ENCODE measurements at places on chromosomes 5 and 9. TPM values are rescaled to one million over a fixed set of nuclear protein-coding genes. Genes with fewer than 3 reads are reported as not detected.

GRCh38 chr5:58871648-58872242 lies 288.9 kb downstream of the RAB3C start:
- DNase-seq, result no peak

GRCh38 chr9:108956022-108956630 lies 21.9 kb downstream of the ABITRAM start:
- DNase-seq, result no peak

DNA sequence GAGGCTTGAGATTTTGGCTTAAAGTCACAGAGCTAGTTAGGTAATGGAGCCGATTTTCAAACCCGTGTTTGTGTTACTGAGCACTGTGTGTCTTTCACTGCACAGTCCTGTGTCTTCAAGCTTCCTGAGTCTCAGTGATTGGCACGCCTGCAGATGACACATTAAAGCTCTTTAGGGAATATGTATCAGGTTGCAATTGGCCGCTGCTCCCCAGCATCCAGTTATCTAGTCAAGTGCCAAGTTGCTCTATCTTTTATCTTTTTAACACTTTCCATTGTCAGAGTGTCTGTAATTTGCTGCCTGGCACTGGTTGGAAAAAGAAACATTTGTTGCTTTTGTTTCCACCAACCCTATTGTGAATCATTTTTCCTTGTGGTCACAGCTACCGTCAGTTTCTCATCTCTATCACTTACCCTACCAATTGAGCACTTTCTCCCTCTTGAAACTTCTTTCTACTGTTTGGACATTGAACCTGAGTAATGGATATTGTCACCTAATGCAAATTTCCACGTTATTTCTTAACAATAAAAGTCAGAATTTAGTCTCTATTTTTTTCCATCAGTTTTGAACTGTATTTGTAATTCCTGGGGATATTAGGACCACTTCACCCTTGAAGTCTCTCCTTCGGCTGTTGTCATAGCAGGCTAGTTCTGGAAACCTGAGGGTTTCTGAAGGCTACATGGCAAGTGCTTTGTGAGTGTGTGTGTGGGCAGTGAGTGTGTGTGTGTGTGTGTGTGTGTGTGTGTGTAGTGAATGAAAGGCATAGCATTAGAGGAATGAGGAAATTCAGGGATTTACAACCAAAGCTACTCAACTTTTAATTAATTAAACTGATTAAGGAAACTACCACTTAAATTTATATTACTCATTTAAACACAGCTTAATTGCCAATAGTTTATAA lies 274.3 kb downstream of the ISL1 start:
- no peak for DNase-seq

- DNase-seq, result no peak
Observed at GRCh38 chr9:114316605-114317230, 6.2 kb upstream of the ORM1 start.

DNA sequence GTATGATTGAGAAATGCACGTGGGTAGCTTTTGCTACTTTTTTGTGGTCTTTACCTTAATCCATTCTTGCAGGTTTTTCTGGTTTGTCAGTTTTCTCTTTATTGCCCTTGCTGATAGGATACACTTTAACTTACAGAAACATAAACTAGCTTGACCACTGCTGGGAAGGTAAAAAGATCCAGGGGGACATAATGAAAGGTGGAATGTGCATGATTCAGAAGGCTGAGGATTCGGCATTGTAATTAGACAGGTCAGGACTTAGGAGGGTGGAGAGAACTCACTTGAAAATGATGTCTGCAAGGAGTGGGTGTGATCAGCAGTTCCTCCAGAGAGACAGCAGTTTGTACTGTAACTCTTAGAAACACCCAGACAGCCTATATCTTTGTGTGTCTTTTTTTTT lies 19.8 kb upstream of the TXNDC8 start:
- DNase-seq, result no peak

GRCh38 chr9:127545196-127546124 lies 66.6 kb upstream of the STXBP1 start:
- peak; percentile 98 for DNase-seq

GRCh38 chr5:108101130-108101529 lies 280.8 kb downstream of the FBXL17 start:
- no peak for DNase-seq

- peak; percentile 79 for DNase-seq
Observed at GRCh38 chr5:109410389-109411148, 795 bp upstream of the PJA2 start.

GRCh38 chr9:11086561-11086960 lies 473.8 kb upstream of the PTPRD start:
- DNase-seq, result no peak

GRCh38 chr5:172004824-172005237 lies 1.6 kb downstream of the FBXW11 start:
- no peak for DNase-seq

- no peak for DNase-seq
Observed at GRCh38 chr9:70954126-70954525, 167.3 kb downstream of the TRPM3 start.

- DNase-seq, result no peak
Observed at GRCh38 chr5:139443831-139444453, 4.6 kb upstream of the DNAJC18 start.

DNA sequence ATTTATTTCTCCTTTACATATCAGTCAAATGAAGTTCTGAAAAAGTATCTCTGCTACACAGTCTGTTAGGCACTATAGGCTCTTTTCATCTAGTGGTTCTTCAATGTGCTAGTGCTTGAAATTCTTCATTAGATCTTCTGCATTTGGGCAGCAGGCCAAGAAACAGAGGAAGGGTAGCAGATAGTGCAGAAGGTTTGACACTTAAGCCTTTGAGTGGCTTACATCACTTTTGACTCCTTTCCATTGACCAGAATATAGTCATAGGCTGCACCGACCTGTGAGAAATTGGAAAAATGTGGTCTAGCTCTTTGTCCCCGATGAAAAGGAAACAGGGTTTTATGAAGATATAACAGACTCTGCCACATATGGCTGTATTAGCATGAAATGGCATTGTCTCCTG lies 459.5 kb upstream of the PTGER4 start:
- no peak for DNase-seq

DNA sequence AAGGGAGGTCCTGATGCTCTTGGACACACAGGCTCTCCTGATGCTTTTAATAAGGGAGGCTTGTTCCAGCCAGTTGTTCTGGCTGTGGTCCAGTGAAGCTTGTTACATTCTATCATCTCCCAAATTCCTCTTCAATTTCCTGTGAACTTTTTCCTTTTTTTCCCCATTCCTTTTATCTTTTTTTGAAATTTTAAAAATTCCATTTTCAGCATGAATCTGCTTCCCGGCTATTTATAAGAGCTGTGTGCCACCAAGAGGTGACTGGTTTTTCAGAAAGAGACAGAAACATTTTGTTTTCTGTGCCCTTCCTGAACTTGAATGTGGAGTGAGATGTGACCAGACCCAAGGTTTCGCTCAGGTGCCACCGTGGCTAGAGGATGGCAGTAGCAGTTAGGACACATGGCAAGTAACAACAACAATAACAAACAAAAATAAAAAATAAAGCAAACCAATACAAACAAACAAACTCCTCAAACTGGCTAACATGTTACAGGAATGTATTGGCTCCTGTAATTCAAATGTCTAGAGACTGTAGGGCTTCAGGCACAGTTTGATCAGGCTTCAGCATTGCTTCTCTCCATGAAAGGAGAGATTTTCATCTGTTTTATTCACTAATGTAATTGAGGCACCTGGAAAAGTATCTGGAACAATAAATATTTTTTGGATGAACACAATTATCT lies 121.1 kb downstream of the BOD1 start:
- no peak for DNase-seq

DNA sequence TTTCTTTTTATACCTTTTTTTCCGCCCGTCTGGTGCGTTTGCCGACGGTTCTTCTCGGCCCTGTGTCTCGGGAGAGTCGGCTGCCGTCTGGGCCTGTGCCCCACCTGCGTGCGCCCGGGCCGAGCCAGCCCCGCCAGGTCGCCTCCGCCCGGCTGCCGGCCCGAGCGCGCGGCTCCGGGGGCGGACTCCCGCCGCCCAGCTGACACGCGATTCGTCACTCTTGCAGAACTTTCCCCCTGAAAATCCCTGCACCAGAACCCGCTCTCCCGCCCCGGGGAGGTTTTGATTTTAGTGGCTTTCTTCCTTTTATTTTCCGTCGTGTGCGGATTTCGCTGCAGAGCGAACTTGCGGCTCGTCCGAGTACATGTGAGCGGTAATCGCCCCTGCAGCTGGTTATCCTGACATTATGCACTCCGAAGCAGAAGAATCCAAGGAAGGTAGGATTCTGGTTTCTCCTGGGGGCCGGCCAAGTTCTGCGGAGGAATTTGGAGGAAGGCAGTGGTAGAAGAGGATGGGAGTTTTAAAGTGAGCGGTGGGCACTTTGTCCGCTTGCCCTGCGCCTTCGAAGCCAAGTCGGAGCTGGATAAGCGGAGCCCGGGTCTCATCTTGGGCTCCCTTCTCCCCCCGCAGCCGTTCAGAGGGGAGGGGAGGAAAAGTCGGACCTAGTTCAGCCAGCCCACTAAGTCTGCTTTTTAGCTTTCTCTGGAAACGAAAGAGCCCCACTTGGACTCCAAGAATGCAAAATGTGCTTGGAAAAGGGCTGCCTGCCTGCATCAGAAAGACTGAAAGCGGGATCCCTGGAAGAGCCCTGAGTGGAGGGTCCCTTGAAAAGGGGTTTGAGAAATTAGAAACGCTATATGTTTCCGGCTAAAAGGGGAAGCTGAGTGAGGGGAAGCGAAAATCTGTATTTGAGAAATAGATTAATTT lies at the start of gene TNFAIP8:
TSS of gene TNFAIP8 (plus strand) at position 335 of the 927 bp plus-strand sequence. CDS start at position 407, 72 bp downstream.
- DNase-seq, result peak; percentile 46

DNA sequence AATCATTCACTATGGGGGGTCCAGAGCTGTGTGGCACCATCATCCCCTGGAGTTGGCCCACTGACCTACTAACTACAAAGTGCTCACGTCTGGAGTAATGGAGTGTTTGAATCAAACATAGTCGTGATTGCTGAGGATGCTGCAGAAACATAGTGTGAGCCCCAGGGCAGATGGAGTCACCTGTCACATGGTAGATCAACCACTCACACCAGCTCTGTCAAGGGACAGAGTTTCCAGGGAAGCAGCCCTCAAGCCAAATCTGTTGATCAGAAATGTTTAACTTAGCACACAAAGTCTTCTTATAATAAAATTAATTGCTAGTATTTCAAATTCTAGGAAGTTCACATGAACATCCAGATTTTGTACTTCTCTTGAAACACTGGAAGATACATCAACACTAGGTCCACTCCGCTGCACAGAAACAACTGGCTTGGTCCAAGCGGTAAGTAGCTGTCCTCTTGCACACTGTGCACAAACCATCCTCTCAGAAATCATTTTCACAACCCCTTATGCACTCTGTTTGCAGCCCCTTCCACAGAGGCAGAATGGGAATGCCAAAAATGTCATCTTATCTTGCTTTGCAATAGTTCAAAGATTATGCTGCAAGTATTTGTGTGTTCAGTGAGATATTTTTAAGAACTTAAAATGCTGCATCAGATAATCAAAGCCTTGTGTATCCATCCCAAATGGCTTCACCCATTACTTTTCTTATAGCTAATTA lies 191.0 kb downstream of the EPB41L4A start:
- DNase-seq, result no peak

- DNase-seq, result no peak
Observed at GRCh38 chr5:14671414-14671813, 6.9 kb downstream of the OTULIN start.

- no peak for DNase-seq
Observed at GRCh38 chr5:112965733-112966306, 10.8 kb upstream of the DCP2 start.

- peak; percentile 80 for DNase-seq
Observed at GRCh38 chr5:55226934-55227663, at the start of gene MCIDAS. TSS of gene MCIDAS (minus strand) at chr5:55227315. CDS start at chr5:55227138, 177 bp downstream.

DNA sequence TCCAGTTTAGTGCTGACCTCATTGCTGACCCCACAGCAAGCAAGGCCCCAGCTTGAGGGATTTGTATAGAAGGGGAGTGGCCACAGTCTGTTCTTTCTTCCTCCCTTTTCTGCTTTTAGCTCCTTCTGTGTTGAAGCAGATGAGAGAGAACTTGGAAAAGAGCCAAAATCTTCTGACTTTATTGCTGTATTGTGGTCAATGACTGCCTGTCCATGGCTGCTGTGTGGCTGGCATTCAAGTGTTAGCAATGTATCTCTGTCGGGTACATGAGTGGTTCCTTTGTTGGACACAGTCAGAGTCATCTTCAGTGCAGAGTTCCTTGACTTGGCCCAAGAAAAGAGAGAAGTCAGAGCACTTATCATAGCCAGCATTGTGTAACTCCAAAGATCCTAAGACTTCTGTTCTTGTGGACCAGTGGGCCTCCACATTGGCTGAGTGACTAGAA lies 154.1 kb downstream of the LRRC70 start:
- DNase-seq, result no peak

- DNase-seq, result no peak
Observed at GRCh38 chr9:131349522-131349880, 44.4 kb upstream of the PRRC2B start.

DNA sequence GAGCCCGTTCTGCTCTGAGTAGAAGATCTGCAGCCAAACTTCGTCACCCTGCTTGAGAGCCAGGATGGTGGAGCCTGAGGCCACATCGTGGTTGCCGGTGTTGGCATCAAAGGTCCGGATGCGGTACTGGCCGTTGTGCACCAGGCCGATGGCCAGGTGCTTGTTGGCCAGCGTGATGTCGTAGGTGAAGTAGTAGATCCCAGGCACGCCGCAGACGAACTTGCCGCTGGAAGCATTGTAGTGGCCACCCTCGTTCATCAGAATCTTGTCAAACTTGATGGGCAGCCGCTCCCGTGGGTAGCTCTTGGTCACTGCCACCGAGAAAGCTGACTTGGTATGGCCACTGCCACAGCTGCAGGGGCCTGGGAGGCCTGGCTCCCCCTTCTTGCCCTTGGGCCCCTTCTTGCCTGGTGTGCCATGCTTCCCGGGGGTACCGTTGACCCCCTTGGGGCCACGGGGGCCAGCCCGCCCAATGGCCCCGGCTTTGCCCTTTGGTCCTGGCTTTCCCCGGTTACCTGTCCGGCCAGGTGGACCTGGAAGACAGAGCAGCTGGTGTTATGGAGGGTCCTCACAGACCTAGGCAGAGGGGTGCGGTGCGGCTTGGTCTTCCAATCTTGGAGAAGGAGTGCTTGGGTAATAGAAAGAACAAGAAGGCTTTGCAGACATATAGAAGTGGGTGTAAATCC lies 21.0 kb downstream of the C1QTNF2 start:
- DNase-seq, result no peak

- no peak for DNase-seq
Observed at GRCh38 chr5:54756796-54757402, 228.5 kb downstream of the ESM1 start.

DNA sequence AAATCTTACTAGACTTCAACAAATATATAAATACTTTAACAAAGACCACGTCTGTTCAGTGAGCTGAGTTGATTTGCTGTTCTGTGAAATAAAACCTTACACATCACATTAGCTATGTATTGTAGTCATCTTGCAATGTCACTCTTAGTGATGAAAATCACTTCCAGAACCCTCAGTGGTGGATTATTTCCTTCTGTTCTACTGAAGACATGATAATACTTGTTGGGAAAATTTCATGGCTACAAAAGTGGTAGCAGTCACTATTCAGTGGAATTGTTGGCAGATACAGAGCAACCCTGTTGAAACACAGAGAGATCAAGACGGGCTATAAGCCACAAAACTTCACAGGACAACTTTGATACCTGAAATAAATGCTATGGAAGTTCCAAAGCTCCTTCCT lies 26.7 kb upstream of the FAM169A start:
- DNase-seq, result no peak

GRCh38 chr5:174733836-174734235 lies 9.5 kb downstream of the MSX2 start:
- no peak for DNase-seq

The MYORG gene
- total RNA-seq, result 10.7 TPM

The ADGRD2 gene
- not detected for total RNA-seq

The ADAMTS16 gene
- 3.5 TPM for total RNA-seq
